ENCODE measurements at places on chromosomes 2 and 18.
A peak's percentile ranks its signal among the peaks of the same experiment; 100 is the strongest.

- DNase-seq: no peak
Measured at GRCh38 chr2:177394594-177394973, 2.0 kb downstream of the AGPS start.

DNA sequence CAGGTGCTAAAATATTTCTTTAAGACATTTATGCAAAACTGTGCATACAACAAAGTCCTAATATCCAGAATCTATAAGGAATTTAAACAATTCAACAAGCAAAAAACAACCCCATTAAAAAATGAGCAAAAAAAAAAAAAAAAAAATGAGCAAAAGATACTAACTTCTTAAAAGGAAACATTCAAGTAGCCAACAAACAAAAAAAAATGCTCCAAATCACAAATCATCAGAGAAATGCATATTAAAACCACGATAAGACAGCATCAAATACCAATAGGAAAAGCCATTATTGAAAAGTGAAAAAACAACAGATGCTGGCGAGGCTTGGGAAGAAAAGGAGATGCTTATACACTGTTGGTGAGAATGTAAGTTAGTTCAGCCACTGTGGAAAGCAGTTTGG lies 34.9 kb downstream of the B4GALT6 start:
- DNase-seq: no peak

DNA sequence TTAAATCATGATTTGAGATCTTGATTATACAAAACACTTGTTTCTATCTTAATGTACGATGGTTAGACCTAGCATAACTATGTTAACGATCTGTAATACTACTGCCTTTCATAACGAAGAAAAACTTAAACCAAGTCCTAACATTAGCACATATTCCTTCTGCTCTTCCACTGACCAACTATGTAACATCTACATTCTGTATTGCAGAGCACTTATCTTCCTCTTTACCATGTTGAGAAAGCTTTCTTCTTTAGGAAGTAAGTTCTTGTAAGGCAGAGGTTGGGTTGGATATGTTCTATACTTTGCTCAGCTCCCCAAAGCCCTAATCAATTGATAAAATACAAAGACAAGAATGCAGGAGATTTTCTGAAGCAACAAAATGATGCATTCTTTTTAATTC lies 7.9 kb upstream of the ZNF407 start:
- DNase-seq: no peak

GRCh38 chr2:231278868-231279267 lies 80.4 kb downstream of the ARMC9 start:
- DNase-seq: no peak

DNA sequence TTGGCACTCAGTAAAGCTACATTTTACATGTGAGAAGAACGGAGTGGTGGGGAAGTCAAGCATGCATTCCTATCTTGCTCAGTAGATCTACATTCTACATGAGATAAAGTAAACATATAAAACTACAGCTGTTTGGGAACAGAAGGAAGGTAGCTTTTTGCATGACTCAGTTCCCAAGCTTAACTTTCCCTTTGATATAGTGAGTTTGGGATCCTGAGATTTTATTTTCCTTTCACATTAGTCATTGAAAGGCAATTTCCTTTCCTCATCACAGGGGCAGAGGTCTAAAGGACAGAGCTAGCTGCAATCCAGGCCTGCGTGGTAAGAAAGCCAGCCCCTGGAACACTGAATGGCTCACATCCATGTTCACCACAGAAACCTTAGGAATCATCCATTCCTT lies 257.2 kb downstream of the SRBD1 start:
- no peak for DNase-seq

DNA sequence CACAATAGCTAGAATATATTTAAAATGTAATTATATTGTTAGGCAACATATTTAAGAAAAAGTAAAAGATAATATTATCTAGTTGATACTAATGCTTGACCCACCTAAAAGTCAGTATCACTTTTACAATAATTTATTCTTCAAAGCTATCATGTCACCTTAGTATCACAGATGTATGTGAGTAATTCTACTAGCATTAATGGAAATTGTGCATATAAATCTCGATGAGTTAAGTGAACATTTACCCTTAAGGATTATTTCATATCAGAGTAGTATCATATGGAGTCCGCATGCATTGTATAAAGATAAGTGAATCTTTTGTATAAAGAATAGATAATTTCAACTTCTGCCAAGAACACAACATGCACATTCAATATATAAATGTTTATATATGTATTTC lies 103.4 kb downstream of the AGPS start:
- DNase-seq: peak; percentile 13

DNA sequence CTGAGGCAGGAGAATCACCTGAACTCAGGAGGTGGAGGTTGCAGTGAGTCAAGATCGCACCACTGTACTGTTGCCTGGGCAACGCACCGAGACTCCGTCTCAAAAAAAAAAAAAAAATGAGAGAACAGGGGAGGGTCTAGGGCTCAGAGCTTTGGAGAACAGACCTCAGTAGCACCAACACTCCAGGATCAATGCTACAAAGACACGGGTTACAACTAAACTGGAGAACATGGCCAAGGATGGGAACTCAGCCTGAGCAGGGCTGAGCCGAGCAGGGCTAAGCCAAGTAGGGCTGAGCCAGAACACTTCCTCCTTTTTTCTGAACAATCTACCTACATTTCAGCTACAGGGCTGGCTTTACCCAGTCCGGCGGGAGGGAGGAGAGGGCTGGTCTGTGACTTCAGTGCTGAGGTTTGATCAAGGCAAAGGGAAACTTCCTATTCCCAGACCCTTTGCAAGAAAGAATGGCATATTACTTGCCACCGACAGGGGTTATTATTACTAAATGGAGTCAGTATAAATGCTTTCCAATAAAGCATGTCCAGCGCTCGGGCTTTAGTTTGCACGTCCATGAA lies 2.9 kb upstream of the CASP8 start:
- DNase-seq: no peak

- DNase-seq: no peak
Measured at GRCh38 chr18:58103339-58103985, 59.4 kb downstream of the NEDD4L start.

DNA sequence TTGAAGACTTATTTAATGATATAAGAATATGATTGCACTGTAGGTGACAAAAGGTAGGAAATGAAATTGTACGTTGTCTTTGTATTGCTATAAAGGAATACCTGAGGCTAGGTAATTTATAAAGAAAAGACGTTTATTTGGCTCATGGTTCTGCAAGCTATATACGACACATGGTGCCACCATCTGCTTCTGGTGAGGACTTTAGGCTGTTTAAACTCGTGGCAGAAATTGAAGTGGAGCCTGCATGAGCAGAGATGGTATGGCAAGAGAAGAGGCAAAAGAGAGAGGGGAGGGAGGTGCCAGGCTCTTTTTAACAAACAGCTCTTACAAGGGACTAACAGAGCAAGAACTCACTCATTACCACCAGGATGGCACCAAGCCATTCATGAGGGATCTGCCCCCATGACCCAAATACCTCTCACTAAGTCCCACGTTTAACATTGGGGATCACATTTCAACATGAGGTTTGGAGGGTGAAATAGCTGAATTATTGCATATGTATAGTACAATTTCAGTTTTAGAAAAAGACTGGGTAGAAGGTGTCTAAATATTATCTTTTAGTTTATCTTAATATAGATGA lies 86.8 kb downstream of the GULP1 start:
- DNase-seq: no peak

DNA sequence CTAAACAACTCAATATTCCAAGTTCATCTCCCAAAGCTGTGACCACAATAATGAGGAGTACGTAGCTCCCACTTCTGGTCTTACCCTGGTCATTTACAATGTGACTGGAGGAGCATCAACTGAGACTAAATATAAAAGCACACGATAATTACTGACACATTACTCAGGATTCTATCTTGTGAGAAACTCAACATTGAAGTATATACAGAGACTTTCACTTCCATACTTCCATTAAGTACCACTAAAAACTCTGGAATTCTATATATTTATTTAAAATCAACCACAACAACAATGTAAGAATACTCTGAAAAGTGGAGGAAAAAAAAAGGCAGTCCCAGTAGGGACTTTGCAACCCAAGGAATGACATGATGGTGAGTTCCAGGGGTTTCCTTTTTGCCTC lies 61.4 kb downstream of the XDH start:
- DNase-seq: no peak

DNA sequence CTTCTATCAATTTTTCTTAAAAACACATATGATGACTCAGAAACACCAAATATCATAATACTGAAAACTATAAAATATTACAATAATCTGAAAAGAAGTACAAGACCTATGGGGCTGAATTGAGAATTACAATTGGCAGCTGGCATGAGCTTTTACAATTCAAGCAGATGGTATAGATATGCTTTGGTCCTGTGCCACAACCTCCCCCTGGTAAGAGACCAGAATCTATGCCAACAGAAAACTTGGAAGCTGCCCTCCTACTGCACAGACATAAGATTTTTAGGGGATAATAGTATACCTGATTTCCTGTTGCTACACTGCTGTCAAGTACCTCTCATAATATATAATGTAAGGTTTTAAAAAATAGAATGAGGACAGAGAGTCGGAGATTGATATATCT lies 46.8 kb upstream of the CDH7 start:
- no peak for DNase-seq

GRCh38 chr2:12717191-12718014 lies 667 bp downstream of the TRIB2 start:
- DNase-seq: peak; percentile 85

GRCh38 chr2:79041032-79041448 lies 15.5 kb downstream of the REG3G start:
- peak; percentile 19 for DNase-seq

GRCh38 chr2:21291426-21291825 lies 167.7 kb downstream of the TDRD15 start:
- DNase-seq: no peak

DNA sequence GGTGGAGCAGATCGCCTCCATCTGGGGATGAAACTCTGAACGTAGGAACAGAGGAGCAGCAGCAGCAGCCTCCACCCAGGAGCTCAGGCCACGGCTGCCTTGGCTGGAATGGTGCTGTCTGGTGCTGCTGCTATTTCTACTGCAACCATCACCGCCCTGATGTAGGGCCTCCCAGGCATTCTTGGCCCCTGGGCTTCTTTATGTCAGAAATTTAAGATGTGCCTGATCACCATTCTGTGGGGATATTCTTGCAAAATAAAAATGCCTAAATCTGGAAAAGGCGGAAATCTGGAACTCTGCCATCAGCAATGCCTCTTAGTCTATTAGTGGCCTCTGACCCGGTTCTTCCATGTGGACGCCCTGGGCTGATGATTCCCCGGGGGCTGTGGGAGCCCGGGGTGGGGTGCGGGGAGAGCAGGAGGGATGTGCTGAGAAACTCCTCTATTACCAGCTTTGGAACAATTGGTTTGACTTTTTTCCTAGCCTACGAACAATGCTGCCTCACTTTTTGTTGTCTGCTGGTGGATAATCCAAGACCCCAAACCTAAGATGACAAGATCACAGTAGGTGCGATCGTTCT lies 47.2 kb downstream of the FAM124B start:
- DNase-seq: no peak

GRCh38 chr2:50851886-50852285 lies 180.0 kb downstream of the NRXN1 start:
- DNase-seq: no peak

GRCh38 chr18:13003466-13003896 lies 12.3 kb downstream of the CEP192 start:
- DNase-seq: peak; percentile 40

GRCh38 chr2:9545502-9545901 lies 10.1 kb downstream of the ADAM17 start:
- no peak for DNase-seq

- no peak for DNase-seq
Measured at GRCh38 chr2:138744713-138745112, 35.5 kb downstream of the NXPH2 start.

DNA sequence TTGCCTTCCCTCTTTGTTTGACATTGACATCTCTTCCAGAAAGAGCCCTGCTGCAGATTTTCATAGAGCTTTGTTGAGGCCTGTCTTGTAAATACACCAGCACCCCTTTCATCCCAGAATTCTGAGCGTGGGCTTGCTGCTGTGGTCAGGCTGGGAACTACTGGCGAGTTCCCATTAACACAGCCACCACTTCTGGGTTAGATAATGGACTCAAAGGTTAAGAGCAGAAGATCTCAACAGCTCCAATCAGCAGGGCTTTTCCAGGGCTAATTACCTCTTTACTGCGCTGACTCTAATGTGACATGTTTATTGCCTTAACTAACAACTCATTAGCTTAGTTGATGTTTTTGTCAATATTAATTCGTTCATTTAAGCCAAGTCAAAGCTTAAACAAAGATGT lies 235.9 kb upstream of the BOD1L2 start:
- no peak for DNase-seq

DNA sequence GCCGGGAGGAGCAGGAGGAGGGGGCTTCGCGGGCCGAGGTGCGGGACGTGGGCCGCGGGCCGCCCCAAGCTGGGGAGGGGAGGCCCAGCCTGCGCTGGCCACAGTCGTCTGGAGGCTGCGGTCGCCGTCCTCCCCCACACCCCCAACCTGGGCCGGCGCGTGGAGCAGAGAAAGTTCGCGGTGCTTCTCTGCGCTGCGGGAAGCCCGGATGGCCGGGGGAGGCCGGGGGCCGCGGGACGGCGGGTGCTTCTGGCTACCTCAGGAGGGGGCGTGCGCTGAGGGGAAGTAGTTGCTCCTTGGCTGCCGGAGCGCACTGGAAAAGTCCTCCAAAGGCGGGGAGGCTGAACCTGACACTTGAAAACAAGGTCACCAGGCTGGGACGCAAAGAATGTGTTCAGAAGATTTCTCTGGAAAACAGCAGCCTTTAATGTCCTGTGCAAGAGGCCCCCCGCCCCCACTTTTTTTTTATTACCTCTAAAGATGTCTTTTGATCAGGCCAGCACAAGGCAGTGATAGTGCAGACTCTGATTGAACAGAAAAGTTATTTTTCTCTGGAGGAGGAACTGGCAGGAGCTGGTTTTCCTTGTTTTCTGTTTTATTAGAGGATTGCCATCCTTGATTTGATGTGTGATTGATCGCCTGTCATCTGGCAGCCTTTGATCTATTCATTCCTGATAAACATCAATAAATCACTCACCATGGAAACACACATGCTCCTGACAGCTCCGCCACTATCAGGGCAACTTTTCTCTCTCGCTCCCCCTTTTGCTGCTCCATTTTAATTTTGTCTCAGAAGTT lies 1.6 kb downstream of the TSHZ1 start:
- no peak for DNase-seq

- DNase-seq: no peak
Measured at GRCh38 chr2:65450810-65451209, 18.4 kb upstream of the SPRED2 start.

DNA sequence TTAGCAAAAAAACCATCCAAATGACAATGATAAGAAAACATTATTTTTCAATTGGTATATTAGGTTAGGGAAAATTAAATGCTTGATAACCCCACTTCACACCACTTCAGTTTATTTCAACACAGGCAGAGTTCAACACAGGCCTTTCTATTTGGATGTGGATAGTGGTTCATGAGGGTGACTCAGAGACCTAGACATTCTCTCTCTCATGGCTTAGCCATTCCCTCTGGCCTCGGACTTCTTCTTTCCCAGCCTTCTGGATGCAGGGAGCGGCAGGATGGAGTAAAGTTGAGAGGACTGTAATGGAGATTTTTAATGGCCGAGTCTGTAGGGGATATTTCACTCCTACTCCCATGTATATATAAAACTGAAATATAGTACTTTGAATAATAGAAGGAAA lies 109.7 kb downstream of the CTNNA2 start:
- no peak for DNase-seq
